ENCODE measurements at places on chromosomes 13 and 19.

DNA sequence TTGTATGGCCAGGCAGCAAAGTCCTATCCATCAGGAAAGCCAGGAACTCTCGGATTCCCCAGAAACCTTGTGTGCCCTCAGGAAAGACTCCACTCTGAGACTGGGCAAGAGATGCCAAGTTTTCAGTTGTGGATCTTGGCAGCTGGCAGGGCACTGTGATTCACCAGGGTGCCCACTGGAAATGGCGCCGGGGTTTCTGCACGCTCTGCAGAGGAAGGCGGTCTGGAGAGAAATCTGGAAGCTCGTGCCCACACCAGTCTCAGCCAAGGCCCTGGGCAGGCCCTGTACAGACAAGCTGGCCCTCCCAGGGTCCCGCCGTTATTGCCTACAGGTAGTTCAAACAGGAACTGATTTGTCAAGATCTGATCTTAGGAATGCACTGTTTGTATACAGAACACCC lies 4.9 kb downstream of the NAPA start:
- DNase-seq = no peak

DNA sequence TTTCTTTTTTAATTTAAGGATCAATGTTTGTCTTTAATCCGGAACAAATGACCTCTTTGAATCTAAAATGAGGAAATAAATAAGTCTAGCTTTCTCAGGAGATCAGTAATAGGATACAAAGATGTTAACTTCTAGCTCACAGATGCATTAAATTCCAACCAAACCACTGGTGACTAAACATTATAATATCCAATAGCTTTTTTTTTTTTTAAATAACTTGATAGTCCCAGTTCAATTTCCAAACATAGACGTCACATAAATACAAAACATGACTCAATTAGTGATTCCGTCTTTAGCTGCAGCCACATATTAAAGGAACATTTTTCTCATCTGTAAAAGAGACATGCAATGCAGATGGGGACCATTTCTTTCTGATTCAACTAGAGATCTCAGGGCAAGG lies 390.5 kb upstream of the PCDH9 start:
- no peak for DNase-seq

- no peak for DNase-seq
Measured at GRCh38 chr19:17114414-17114831, 38.8 kb downstream of the MYO9B start.

GRCh38 chr19:51055866-51056265 lies 9.0 kb downstream of the KLK13 start:
- DNase-seq = no peak

- DNase-seq = no peak
Measured at GRCh38 chr13:84470528-84470927, 588.3 kb upstream of the SLITRK1 start.

DNA sequence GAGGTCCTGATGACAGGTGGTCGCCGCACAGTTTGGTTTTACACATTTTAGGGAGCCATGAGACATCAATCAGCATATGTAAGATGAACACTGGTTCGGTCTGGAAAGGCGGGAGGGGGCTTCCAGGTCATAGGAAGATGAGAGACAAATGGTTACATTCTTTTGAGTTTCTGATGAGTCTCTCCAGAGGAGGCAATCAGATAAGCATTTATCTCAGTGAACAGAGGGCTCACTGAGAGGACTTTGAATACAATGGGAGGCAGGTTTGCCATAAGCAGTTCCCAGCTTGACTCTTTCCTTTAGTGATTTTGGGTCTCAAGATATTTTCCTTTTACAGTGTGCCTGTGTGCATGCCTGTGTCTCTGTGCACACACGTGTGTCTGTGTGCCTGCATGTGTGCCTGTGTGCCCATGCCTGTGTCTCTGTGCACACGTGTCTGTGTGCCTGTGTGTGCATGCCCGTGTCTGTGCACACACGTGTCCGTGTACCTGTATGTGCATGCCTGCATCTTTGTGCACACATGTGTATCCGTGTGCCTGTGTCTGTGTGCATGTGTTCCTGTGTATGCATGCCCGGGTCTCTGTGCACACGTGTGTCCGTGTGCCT lies 35.5 kb upstream of the TMEM255B start:
- DNase-seq = no peak

GRCh38 chr13:25276748-25277147 lies 10.5 kb downstream of the MTMR6 start:
- DNase-seq = no peak

DNA sequence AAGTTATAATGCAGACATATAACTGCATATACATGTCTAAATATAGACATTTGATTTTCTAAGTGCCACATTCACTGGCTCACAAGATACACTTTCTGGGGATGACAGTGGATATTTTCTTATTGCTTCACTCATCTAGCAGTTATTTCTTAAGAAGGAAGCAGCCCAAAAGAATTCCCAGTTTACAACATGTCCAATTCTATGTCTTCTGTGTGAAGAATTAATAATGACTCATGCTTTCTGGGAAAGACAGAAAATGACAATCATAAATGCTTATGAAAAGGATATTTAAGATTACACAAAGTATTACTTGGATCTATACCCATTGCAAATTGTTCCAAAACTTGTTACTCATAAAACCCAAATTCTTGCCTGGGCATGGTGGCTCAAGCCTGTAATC lies 543.4 kb downstream of the SUCLA2 start:
- DNase-seq = no peak

Data from SHP77 treated with DMSO at 0.1 percent for 48 hours (cell line).